Suprapubic skin (tissue), 4 donors: ENCODE measurements at places on chromosomes 6 and 20.

- DNase-seq, result no peak
These were observed 39.3 kb downstream of the TENT5A start for GRCh38 chr6:81713205-81713604.

GRCh38 chr6:168577496-168577895 is 136.5 kb downstream of the SMOC2 start:
- DNase-seq, result no peak

GRCh38 chr20:51402201-51402600 is 140.3 kb downstream of the NFATC2 start:
- DNase-seq, result no peak

DNA sequence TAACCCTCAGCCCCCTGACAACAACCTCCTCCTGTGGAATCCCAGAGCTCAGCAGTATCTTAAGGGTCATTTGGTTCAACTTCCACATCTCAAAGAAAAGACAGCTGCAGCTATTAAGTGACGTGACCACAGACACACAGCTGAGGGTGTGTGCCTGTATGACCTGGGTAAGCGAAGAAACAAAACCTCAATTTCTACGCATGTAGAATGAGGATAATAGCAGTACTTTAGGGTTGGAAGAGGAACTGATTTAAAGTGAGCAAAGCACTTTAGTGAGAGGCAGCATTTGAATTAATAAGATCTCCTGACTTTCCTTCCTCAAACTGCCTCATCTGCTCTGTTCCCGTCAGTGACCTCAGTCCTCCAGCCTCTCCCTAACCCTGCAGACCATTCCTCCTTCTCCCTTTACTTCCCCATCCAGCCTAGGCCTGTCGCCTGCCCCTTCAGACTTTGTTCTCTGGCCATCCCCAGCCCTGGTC is 6.8 kb upstream of the ARMC2 start:
- no peak for DNase-seq

DNA sequence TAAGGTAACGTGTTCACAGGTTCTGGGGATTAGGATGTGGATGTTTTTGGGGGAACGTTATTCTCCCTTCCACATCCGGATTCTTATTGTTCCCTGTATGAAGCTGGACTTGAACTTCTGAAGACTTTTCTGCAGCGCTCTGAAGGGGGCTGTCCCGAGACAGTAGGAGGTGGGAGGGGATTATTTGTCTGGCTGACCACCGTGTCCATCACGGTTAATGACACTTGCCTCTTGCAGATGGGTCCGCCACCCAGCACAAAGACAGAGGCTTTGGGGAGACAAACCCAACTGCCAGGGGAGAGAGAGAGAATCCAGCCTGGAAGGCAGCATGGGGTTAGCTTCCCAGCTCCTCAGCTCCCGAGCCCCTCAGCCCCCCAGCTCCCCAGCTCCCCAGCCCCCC is 16.7 kb downstream of the ZDHHC14 start:
- no peak for DNase-seq

GRCh38 chr6:99745651-99746050 is 139.0 kb downstream of the PRDM13 start:
- DNase-seq, result no peak

GRCh38 chr6:125844989-125845388 is 54.2 kb downstream of the NCOA7 start:
- DNase-seq, result no peak

DNA sequence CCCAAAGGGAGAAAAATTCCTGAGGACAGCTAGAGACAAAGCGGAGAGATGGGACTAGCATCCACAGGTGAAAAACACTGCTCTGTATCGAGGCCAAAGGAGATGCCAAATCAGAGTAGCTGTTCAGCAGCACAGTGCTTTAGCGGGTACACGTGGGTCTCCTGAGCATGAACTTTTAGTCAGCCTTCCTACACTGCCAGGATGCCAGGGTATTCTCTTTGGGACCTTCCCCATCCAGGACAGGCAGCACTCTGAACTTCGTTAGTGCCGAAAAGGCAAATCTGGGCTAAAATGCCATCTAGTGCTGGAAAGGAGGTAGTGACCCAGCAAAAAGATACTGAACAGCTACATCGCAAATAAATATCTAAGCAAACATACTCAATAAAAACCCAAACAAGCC is 64.9 kb downstream of the C6orf58 start:
- DNase-seq, result no peak

GRCh38 chr6:23503173-23503572 is 622.8 kb upstream of the NRSN1 start:
- no peak for DNase-seq

- DNase-seq, result no peak
These were observed 75.0 kb downstream of the VTA1 start for GRCh38 chr6:142222022-142222421.

- no peak for DNase-seq
These were observed 370.5 kb upstream of the RSPO3 start for GRCh38 chr6:126747728-126748540.

DNA sequence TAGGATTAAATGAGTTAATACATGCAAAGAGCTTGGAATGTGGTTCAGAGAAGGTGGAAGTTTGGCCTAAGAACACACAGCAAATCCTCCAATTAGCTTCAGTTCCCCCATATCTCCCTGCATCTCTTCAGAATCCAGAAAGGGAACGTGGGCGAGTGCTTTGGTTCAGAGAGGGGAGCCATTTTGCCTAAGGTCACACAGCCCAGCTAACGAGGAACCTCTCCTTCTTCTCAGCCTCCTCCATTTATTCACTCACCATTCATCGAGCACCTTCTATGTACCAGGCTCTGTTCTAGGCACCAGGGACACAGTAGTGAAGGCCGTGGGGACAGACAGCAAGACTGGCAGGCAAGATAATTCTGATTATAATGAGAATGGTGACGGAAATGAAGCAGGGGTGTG is 2.3 kb upstream of the CEBPB start:
- DNase-seq, result no peak

DNA sequence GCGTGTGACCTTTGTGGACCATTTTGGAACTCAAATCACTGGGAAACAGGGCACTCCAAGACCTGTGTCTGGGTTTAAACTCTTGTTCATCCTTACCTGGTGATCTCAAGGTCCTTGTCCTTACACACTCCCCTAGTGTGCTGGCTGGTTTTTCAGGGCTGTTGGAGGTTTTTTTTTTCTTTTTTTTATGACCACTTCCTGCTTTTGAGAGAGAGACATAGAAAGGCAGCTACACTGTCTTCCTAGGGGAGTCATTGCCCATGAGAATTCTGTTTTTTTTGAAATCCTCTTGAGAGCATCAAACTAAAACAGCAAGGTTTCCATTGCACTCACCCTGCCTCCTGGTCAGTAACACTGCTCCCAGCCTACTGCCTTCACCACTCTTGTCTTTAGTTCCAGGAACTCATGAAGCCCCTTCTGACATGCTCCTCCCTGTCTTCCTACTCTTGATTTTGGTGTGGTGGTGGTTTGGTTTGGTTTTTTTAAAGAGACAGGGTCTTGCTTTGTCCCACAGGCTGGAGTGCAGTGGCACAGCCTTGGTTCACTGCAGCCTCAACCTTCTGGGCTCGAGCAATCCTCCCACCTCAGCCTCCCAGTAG is 28.6 kb downstream of the PRPH2 start:
- DNase-seq, result no peak

DNA sequence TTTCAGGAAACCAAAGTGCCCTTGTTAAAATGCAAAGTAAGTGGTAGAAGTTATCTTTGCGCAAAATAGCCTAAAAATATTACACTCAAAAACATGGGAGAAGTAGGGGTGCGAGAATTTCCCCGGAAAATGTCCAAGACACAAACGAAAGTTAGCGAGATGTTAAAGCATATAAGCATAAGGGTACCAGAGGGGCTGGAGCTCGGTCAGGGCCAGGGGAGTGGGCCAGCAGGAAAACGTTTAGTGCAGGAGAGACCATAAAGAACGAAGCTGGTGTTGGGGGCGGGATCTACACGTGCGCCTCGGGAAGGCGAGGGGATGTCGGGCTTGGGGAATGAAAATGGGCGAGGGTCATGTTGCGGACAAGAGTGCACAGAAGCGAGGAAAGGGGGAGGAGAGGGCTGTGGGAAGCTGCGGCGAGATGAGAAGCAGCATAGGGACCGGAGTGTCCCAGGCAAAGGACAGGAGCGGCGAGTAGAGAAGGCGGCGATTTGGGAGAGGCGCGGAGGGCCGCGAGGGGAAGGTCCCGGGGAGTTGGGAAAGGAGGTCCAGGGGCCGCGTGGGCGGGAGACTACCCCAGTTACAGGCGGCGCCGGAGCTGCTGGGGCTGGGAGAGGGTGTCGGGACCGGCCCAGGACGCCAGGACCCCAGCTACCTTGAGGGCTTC is 600 bp downstream of the XPO5 start:
- DNase-seq, result no peak

- no peak for DNase-seq
These were observed 1.9 kb downstream of the CITED2 start for GRCh38 chr6:139372326-139373153.

- DNase-seq, result no peak
These were observed 54.0 kb downstream of the UTRN start for GRCh38 chr6:144338951-144339700.

GRCh38 chr20:37198932-37199660 is 19.7 kb upstream of the MROH8 start:
- DNase-seq, result no peak

GRCh38 chr6:42225029-42225339 is 7.3 kb upstream of the MRPS10 start:
- no peak for DNase-seq

GRCh38 chr6:137767911-137768690 is 99.0 kb upstream of the TNFAIP3 start:
- DNase-seq, result no peak

- DNase-seq, result no peak
These were observed 71.4 kb upstream of the SNX9 start for GRCh38 chr6:157751547-157752200.

DNA sequence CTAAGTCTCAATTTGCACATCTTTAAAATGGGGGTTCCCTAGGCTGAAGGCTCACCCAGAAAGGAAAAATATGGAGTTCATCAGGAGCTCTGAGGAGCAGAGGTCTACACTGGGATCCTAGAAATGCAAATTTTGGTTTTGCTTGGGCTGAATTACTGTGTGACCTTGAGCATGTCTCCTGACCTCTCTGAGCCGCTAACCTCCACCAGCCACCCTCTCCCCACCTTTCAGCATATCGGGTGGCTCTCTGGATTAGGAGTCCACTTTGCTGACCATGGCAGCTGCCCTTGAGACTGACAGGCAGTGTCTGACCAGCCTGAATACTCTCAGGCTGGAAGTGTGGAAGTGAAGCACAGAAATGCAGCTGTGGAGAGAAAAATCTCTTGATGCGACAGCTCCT is 165.9 kb upstream of the LRFN2 start:
- no peak for DNase-seq

DNA sequence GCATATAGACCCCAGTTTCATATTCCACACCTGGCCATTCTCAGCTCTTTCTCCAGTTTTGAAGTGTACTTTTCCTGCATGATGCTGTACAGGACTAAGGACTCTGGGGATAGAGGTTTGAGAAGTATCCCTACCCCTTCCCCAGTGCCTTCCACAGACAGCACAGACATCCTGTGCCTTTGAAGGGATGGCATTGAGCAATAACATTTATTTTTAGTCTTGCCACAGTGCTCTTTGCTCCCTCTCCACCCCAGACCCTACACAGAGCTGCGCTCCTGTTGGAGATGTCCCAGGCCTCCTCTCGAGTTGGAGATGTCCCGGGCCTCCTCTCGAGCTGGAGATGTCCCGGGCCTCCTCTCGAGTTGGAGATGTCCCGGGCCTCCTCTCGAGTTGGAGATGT is 275.8 kb downstream of the FARS2 start:
- DNase-seq, result no peak

DNA sequence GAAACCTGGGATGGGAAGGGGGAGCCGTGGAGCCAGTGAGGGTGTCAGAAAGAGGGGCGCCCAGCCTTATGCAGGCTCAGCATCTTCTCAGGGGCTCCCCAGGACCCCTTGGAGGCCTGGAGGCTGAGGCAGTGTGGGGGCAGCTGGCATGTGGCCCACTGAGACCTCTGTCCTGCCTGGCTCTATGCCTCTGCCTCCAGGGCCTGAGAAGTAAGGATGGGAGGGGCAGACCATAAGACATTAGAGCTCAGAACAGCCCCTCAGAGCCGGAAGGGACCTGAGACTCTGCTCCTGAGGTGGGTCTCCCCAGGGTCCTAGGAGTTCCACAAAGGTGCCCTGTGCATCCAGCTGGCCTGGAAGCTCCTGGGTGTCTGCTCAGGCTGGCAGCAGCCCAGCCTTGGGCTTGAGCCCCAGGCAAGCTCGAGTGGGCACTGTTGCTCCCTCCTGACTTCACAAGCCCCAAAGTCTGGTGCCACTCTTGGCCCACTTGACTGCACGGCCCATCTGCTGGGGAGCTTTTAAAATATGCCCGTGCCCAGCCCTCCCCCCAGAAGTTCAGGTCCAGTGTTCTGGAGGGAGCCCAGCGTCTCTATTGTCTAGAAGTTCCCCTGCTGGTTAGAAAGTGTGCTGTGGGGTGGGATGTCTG is 126.8 kb downstream of the GRM4 start:
- no peak for DNase-seq

DNA sequence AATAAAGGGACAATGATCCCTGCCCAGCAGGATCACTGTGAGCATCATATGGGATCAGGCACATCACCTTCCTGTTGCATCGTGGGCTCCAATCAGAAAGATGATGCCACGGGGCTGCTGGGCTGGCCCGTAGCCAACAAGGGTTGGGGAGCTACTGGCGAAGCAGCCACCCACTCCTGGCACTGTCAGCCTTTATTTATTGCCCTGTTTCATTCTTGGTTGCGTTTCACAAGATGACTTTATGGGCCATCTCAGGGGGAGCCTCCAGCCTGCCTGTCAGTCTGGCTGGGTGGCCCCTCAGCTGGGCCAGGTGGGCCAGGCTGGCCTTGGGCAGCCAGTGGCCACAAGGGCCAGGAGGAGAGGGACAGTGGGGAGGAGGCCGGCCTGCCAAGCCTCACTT is 17.3 kb downstream of the VSTM2L start:
- no peak for DNase-seq

DNA sequence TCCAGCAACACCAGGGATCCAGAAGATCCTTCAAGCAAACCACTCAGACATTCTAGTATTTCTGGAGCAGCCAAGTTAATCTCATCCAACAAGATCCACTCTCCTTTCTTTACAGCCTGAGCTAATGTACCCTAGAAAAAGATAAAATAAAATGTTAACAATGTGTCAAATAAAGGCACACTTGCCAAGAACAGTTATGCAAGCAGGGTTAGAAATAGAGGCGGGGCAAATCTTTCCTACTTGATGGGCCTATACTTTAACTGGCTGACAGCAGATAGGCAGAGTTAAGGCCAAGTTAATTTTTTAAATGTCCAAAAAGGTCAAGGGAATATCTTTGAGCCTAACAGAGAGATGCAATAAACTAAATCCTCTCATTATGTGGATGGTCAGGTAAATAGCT is 60.8 kb downstream of the MDN1 start:
- no peak for DNase-seq

- DNase-seq, result no peak
These were observed 26.5 kb downstream of the DAAM2 start for GRCh38 chr6:39818695-39819094.
